ENCODE measurements at places on chromosomes 11 and 22. TPM values are rescaled to one million over a fixed set of nuclear protein-coding genes. Genes with fewer than 3 reads are reported as not detected.

The SAA2 gene
- 0.35 TPM for total RNA-seq

The SLC22A6 gene
- total RNA-seq: not detected

The SYNGR1 gene
- total RNA-seq: 10.0 TPM

- no peak for DNase-seq
Measured at GRCh38 chr22:39815932-39816331, 77.6 kb downstream of the ENTHD1 start.

GRCh38 chr11:27995083-27995482 lies 112.9 kb downstream of the KIF18A start:
- no peak for DNase-seq

- DNase-seq: peak; percentile 26
Measured at GRCh38 chr22:41302021-41302767, 869 bp downstream of the ZC3H7B start.

DNA sequence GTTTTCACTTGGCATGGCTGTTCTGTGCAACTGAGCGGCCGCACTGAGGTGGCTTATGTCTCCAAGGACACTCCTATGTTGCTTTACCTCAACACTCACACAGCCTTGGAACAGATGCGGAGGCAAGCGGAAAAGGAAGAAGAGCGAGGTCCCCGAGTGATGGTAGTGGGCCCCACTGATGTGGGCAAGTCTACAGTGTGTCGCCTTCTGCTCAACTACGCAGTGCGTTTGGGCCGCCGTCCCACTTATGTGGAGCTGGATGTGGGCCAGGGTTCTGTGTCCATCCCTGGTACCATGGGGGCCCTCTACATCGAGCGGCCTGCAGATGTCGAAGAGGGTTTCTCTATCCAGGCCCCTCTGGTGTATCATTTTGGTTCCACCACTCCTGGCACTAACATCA lies 2.1 kb downstream of the CLP1 start:
- DNase-seq: no peak

GRCh38 chr11:75633409-75634066 lies 35.3 kb downstream of the MAP6 start:
- DNase-seq: no peak

DNA sequence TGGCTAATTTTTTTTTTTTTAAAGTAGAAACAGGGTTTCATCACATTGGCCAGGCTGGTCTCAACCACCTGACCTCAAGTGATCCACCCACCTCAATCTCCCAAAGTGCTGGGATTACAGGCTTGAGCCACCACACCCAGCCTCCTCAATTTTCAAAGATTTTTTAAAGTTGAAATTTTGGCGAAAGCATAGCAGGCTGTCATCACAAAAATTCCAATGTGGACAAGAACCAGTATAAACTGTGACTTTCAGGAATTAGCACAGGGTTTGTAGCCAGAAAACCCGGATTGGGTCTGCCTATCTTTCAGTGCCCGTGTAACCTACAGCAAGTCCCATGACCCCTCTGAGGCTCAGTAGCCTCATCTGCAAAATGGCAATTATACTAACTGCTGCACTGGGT lies 80.2 kb downstream of the SGSM3 start:
- DNase-seq: no peak

DNA sequence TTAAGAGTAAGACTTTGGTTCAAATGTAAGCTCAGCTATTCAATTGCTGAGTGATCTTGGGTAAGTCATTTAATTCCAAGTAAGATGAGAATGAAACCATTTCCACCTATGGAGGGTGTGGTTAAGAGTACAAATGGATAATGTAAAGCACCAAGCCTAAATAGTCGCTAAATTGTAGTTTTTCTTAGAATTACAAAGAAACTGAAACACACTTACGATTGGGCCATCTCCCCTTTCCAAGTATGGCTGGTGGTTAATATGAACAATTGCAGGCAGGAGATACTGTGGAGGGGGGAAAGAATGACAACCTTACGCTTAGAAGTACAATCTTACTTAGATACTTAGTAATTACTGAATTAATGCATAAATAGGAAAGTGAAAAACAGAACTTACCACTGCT lies 8.2 kb downstream of the DDX17 start:
- DNase-seq: no peak

Measured in activated B cell treated with CpG ODN at 0.5 μM for 24 hours (primary cell).